ENCODE measurements at places on chromosomes 11 and 22.
A peak's percentile ranks its signal among the peaks of the same experiment; 100 is the strongest.

- DNase-seq: no peak
These were observed 40.6 kb downstream of the CADM1 start for GRCh38 chr11:115463606-115464005.

- DNase-seq: no peak
These were observed 14.1 kb upstream of the CYB5R2 start for GRCh38 chr11:7687386-7687785.

- DNase-seq: no peak
These were observed 1.7 kb downstream of the TYMP start for GRCh38 chr22:50527921-50528681.

DNA sequence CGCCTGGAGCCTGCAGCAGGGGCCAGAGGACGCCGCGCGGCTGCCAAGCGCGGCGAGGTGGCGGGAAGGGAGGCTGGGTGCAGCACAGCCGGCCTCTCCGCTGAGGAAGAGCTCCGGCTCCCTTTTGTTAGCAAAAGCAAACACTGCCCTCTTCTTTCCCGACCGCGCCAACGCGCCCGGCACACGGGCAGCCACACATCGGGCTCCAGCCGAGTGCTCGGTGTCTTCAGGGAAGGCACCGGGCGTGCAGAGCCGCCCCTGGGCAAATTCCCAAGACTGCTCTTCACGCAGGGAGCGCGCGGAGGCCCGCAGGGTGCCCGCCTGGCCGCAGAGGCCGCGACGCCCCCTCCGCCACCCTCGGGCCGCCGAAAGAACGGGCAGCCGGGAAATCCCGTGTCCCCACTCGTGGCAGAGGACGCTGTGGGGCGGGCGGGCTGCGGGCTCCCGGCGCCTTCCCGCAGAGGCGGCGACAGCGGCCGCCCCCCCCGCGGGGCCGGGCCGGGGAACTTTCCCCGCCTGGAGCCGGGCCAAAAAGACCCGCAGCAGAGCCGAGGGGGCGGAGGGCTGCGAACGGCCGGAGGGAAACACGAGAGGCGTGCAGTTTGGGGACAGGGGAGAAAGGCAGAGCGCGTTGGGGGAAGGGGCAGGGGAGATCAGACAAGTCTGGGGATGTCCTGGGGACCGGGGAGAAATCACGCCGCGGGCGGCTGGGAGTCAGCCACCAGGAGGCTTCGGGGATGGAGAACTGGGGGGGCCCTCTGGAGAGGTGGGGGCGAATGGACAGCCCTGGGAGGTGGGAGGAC lies 931 bp downstream of the CADM1 start:
- no peak for DNase-seq

DNA sequence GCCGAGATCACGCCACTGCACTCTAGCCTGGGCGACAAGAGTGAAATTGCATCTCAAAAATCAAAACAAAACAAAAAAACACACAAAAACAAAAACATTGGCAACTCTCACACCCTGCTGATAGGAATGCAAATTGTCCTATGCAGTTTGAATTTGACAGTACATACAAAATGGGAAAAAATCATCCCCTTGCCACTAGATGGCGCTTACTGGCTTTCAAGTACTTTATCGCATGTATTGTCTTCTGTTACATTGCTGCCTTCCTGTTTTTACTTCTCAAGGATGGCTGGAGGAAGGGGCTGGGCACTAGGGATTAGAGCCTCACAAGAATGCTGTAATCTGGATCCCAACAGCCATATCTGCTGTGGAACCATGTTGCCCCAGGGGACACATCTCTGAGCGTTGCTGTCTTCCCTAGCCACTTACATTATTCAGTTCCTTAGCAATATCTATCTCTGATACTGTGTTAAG lies 59.4 kb upstream of the A4GALT start:
- DNase-seq: peak; percentile 11

DNA sequence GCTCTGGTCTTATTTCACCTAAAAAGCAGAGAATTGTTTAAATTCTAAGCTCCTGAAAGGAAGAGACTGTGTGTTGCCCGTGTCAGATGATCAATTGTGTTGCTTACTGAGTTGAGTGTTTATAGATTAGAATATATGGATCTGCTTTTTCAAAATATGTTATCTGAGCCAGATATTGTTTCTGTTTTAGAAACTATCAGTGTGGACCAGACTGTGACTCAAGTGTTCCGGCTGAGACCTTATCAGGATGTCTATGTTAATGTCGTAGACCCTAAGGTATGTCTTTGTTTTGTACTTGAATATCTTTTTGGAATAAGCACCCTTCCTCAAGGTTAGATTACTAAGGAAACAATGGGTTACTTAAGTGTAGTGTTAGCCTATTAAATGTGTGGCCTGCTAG lies 11.0 kb downstream of the DEPDC5 start:
- no peak for DNase-seq

GRCh38 chr11:83723999-83724398 lies 437.8 kb upstream of the CCDC90B start:
- DNase-seq: no peak
